NCI-H1048 (cell line): ENCODE measurements at places on chromosomes 1 and 21.

- no peak for DNase-seq
These were observed 8.6 kb upstream of the FCMR start for GRCh38 chr1:206930210-206930798.

DNA sequence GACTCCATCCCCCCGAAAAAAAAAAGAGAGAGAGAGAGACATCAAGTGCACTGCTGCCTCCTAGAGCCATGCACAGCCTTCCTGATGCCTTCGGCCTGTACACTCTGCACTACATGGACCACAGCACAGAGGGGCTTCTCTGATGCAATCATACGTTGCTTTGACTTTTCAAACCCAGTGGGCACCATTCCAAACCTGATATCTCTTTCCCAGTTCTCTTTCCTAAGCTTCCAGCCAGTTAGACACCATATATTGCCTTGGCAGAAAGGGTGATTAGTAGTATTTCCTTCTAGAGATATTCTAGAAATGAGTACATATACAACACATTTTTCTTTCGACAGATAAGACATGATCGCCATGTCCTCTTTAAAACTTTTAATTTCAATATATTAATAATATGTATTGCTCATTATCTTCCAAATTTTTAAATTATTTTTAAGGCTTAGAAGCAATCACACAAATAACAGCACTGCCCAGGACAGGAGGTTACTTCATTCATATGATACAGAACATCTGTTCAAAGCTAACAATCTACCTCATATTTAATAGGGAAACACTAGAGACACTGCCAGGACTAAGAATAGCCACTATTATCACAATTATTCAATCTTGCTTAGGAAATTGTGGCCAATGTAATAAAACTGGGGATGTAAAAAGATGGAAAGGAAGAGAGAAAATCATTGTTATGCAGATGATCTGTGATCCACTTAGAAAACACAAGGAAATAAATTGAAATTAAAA lies 9.9 kb downstream of the CLCA1 start:
- DNase-seq: no peak

GRCh38 chr1:174036798-174037197 lies 14.6 kb upstream of the RC3H1 start:
- DNase-seq: no peak

GRCh38 chr1:59494145-59494833 lies 197.4 kb downstream of the FGGY start:
- DNase-seq: no peak

DNA sequence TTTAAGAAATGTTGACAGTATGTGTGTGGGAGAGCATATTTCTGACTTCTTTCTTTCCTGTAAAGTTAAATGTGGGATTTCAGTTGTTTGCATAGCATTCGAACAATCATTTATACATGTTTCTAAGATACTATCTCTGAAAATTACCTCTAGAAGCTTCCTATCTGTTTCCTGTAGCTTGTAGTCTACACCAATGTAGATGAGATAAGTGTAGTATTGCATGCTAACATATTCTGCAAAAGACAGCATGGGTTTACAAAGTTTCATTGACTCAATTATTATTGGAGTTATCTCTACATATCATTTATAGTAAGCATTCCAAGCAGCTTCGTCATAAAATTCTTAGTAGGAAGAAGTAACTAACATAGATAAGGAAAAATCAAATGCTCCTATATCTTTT lies 98.9 kb upstream of the DPYD start:
- DNase-seq: no peak

GRCh38 chr21:20943561-20943997 lies 54.6 kb upstream of the NCAM2 start:
- DNase-seq: no peak

DNA sequence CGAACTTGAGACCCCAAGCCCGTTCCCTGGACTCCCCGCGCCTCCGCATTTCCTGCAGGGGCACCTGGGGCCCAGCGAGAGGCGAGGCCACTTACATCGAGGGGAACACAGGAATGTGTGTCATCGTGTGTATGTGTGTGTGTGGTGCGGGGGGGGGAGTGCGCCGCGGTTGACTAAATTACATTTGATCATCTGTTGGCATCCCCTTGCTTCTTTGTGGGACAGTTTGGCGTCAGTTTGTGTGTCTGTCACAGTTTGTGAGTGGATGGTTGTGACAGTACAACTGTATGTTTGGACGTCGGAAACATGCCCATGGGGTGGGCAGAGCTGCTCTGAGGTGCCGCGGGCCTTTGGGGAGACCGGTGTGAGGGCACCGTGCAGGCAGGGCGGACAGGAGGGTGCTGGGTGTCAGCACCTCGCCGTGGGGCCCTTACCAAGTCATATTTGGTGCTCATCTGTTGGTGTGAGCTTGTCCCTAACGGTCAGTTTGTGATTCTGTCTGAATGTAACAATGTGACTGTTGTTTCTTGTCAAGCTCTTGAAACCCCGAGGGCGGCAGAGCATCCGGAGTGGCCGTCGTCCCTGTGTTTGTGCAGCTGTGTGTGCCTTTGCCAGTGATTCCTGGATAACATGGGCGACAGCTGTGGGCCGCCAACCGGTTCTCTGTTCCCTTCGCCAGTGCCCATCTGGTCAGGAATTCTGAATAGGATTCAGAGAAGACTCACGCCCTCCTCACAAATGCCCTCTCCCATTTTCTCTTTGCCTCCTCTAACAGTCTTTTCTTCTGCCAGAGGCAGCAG lies 899 bp downstream of the OPRD1 start:
- no peak for DNase-seq

DNA sequence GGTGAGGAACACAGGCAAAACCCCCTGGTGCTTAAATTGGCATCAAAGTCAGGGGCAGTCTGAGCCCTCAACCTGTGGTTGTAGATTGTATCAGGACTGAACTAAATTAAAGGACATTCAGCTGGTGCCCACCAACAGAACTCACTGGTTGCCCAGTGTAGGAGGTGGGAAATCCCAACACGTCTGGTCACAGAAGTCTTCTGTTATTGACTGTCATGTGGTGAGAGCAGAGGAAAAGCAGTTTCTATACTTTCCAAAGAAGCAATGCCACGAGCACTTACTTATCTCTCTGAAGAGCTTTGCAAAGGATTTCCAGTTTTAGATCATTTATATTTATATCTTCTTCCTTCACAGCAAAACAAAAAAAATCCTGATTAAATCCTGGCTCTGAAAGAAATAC lies 15.0 kb upstream of the ACTA1 start:
- DNase-seq: no peak

DNA sequence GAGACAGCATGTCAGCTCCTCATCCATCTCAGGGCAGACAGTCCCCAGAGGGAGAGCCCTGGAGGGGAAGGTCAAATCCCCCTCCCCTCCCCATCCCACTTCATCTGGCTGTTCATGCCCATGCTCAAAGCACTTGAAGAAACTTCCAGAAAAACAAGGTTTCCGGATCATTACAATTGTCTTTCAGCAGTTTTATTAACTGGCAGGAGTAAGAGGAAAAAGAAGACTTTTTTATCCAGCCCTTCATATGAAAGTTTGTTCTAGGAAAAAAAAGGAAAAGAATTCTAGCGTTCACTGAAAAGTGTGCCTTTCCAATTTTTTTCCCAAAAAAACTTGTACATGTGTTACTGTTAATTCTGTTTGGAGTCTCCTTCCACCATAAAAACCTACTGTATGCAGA lies 145.7 kb upstream of the TIAM1 start:
- DNase-seq: no peak

DNA sequence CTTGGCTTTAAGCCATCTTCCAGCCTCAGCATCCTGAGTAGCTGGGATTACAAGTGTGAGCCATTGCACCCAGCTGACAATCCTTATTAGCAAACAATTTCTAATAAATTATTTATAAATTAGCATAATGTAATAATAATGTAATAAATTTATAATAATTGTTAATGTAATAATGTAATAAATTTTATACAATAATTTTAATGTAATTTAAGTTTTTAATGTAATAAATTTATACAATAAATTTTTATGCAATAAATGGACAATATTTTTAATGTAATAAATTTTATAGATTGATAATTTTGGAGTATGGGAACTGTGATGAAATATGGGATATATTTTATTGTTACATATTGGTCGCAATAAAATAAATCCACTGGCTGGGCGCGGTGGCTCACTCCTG lies 1457.5 kb downstream of the KCNT2 start:
- no peak for DNase-seq

DNA sequence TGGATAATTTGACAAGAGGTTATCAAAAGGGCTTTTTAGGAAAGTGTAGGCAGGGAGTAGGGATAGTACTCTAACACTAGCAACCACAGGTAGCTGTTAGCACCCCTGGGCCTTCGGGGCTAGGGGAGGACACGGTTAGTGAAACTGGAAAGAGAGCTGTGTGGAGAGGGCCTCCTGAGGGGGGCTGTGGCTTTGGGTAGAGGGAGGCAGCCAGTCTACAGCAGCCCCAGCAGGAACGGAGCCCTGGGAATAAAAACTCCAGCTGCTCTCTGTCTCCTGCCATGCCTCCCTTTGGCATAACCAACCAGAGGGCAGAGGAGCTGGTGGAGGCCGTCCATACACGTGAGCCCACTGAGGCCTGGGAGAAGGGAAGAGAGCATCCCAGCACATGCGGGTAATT lies 223.2 kb downstream of the FOXD2 start:
- DNase-seq: no peak

GRCh38 chr21:24025101-24025500 lies 1582.2 kb downstream of the MRPL39 start:
- no peak for DNase-seq

GRCh38 chr1:9233241-9233941 lies 1.2 kb upstream of the H6PD start:
- DNase-seq: no peak

DNA sequence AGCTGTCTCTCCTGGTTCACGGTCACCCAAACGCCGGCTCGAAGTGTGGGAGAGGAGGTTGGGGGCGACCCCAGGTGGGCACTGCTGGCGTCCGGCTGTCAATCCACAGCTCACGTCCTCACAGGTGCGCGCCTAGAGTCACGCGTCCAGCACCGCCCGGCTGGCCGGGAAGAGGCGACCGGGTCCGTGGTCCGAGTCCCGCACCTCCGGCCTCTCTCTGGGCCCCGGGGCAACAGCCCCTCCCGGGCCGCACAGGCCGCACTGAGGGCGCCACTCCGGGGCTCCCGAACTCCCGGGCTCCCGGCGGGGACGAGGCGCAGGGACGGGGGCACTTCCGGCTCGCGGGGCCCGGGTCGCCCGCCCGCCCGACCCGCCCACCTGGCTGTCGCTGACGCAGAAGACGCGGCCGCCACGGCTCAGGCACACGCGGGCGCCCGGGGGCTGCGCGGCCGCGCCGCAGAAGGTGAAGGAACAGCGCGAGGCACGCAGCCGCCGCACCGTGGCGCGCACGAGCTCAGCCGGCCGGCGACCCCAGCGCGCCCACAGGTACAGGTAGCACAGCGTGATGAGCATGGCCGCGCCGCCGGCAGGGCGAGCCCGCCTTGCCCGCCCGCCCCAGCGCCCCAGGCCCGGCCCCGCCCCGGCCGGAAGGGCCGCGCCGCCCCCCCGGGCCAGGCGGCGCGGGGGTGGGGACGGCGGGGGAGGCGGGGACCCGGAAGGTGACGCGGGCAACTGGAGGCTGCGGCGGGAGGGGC lies at the start of gene HLCS:
HLCS (minus strand) TSS at position 604 of the 755 bp plus-strand sequence; CDS start at position 573, 31 bp downstream.
- DNase-seq: peak; percentile 42

GRCh38 chr1:226027538-226028217 lies 28.5 kb upstream of the SDE2 start:
- no peak for DNase-seq

- DNase-seq: no peak
These were observed 21.7 kb upstream of the ZNF362 start for GRCh38 chr1:33234588-33234990.

DNA sequence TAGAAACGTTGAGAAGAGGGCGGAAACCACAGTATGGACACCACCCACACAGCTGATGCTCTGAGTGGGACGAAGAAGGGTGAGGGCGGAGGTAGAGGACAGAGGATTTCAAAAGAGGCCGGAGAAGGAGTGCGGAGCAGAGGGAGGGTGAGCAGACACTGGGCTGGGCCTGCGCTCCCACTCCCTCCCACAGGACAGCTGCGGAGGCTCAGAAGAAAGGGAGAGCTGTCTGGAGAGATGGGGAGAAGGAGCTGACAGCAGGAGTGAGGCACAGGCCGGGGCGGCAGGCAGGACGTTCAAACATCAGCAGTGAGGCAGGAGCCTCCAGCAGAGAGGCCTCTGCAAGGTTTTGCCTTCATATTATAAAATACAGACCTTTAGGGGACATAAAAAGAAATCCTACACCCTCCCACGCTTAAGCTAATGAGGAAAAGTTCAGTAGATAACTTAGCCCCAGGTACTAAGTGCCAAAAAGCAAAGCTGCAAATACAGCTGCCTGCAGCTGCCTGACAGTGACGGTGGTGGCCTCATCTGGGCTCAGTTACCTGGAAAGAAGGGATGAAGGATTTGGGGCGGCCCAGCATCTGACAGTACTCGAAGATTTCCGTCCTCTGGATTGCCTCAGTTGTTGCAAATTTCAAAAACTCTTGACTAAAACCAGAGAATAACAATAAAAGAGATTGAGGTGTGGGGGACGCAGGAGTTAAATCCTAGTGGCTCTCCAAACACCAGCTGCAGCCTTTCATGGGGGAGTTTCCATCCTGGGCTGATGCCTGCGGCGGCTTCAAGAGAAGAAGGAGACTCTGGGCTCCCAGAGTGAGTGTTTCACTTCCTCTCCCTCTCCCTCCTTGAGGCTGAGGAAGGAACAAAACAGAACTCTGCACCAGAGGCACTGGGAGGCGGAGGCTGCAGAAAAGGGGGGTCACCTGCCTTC lies 25.6 kb downstream of the SEC16B start:
- no peak for DNase-seq
